8988T (cell line): ENCODE measurements at places on chromosomes 4 and X.

GRCh38 chr4:166662266-166662843, 571.9 kb downstream of the SPOCK3 start:
- DNase-seq = no peak

GRCh38 chrX:108439961-108440696, 491 bp downstream of the COL4A5 start:
- DNase-seq = no peak

DNA sequence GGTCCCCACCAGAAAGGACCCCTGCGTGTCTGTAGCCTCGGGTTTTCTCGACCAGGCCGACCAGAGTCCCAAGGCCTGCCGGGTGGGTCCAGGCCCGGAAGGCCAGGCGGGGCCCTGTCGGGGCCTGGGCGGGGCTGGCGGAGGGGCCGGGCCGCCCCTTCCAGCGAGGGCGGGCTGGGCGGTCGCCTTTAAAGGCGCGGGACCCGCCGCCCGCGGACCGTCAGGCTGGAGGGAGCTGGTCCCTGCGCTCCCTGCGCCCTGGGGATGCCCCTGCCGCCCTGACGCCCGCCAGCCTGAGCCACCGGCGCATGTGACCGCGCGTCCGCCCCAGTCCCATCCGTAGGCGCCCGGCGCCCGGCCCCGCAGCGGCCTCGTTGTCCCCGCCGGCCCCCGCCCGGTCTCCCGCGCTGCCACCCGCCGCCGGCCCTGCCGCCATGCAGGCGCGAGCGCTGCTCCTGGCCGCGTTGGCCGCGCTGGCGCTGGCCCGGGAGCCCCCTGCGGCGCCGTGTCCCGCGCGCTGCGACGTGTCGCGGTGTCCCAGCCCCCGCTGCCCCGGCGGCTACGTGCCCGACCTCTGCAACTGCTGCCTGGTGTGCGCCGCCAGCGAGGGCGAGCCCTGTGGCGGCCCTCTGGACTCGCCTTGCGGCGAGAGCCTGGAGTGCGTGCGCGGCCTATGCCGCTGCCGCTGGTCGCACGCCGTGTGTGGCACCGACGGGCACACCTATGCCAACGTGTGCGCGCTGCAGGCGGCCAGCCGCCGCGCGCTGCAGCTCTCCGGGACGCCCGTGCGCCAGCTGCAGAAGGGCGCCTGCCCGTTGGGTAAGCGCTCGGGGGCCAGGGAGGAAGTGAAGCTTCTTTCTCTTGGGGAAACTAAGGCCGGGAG, at the start of gene HTRA3:
TSS of gene HTRA3 (plus strand) at position 220 of the 883 bp plus-strand sequence. CDS start at position 435, 215 bp downstream.
- DNase-seq = peak; percentile 88

- no peak for DNase-seq
These were observed 137.8 kb upstream of the IL1RAPL2 start for GRCh38 chrX:104428231-104428630.

DNA sequence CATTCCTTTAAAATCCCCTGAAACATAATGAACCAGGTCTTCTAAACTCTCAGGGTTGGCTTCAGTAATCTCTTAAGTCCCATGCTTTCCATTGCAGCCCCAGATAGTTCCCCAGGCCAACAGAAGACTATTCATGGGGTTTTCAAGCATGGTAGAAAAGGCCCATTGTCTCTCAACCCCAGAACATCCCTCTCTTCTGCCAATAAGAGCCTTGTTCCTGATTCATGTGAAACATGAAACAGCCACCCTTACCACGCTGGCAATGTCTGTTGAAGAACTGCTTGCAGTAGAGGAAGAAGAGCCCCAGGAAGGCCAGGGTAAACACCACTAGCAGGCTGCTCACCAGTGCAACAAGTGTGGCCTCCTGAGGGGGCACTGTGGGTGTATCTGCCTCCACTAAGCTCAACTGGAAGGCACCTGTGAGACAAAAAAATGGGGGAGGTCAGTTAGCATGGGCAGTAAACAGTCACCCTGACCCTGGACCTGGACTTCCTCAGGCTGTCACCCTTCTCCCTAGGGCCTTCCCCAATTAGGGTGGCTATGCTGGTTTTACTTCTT, 36.4 kb downstream of the EDA2R start:
- no peak for DNase-seq

GRCh38 chr4:77092975-77093374, 17.2 kb upstream of the CCNI start:
- no peak for DNase-seq

DNA sequence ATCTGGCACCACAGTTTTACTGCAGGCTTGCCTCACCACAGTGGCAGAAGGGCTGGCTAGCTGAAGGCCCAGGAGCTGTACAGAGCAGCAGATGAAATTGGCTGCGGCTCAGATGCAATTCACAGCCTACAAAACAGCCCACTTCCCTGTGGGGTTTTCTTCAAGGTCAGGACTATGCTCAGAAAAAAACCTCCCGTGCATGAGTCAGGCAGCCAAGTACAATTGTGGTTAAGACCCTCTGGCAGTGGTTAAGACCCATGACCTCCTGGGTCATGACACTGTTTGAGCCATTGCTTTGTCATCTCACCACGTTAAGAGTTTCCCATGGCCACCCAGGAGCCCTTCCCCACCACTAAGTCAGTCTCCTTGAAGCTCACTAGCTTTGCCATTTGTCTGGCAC, 276.3 kb downstream of the HNRNPD start:
- no peak for DNase-seq

DNA sequence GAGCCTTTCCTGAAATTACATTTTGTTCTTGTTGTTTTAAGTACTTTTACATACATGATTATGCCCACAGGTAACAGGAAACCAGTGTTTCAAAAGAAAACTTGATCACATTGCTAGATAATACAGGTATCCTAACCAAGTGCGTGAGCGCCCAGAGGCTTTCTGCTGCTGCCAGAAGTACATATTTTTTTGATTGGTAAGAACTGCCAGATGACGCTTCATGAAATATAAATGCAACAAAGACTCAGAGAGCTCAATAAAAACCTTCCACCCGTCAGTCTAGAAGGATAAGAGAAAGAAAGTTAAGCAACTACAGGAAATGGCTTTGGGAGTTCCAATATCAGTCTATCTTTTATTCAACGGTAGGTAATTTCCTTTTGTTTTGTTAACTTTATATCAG, at the start of gene EPGN:
TSS of gene EPGN (plus strand) at position 256 of the 400 bp plus-strand sequence. CDS start at position 320, 64 bp downstream.
- no peak for DNase-seq

DNA sequence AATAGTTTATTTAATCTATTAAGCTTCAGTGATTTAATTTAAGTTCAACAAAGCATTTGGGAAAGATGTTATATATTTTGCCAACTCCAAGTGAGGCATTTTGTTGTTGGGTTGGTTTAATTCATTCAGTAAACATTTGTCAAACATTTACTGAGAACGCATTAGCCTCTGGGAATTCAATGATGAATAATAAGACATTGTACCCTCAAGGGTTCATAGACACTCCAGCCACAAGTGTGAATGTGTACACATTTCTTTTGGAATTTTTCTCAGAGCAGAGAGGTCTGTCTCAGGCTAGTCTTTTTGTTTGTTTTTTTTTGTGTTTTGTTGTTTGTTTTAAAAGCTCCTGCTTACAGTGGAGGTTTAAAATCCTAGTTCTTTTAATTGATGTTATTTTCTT, 203.9 kb downstream of the SOWAHB start:
- DNase-seq = no peak

DNA sequence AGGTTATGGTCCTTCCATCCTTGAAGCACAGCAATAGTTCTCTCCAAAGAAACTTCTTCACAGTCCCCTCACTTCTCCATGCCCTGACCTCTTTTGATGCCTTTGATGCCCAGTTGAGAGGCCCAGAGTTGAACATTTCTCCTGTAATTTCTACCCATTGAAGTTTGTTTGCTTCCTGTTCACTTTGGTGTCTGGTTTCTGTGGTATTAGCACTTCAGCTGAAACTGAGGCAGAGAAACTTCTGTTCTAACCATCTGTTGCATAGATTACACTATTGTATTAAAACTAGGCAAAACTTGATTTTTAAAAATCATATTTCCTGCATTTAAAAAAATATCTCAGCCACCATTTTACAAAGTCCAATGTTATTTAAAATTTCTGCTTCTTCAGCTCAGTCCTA, 89.8 kb upstream of the ADGRG2 start:
- no peak for DNase-seq

GRCh38 chr4:125316401-125316790, 1.6 kb downstream of the FAT4 start:
- no peak for DNase-seq

DNA sequence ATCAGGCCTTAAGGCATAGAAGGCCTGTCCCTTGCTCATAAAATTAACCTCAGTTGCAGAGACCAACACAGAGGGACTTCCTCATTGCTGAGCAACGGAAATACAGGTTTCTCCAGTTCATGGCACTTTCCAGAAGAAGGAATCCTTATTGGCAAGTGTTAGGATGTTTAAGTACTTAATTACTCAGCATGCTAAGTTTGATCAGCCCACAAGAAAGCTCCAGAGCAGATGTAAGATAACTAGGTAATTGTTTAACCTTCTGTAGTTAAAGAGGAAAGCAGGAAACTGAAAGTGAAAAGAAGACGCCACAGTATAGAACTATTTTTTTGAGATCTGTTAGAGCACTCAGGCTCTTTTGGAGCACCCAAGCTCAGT, 33.5 kb downstream of the SMS start:
- no peak for DNase-seq

DNA sequence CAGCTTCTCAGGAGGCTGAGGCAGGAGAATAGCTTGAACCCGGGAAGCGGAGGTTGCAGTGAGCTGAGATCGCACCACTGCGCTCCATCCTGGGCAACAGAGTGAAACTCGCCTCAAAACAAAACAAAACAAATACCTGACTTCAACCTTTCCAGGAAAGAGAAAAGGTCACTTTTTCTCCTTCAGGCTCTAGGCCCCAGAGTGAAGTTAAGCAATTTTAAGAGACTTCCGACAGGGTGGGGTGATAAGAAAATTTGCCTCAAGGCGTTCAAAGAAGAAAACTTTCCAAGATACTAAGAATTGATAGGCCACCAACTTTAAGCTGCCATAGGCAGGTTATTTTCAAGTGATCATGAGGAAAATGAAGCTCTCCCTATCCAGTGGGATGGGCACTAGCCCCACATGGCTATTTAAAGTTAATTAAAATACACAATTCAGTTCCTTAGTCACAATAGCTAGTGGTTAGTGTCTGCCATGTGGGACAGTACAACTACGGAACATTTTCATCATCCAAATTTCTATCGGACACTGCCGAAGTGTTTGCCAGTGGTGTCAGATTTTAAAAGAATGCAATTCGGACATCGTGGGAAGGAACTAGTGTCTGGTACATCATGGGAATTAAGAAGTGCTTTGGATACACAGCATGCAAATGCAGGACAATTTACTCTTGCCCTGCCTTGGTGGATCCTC, 33.0 kb downstream of the SMS start:
- no peak for DNase-seq

- no peak for DNase-seq
These were observed 16.8 kb downstream of the POLR2B start for GRCh38 chr4:56995525-56995924.

- DNase-seq = no peak
These were observed 15.5 kb downstream of the SPRY1 start for GRCh38 chr4:123412091-123412505.

GRCh38 chr4:45701621-45702020, 422.2 kb downstream of the GABRG1 start:
- DNase-seq = no peak

GRCh38 chr4:10011277-10011676, 10.0 kb downstream of the SLC2A9 start:
- no peak for DNase-seq

DNA sequence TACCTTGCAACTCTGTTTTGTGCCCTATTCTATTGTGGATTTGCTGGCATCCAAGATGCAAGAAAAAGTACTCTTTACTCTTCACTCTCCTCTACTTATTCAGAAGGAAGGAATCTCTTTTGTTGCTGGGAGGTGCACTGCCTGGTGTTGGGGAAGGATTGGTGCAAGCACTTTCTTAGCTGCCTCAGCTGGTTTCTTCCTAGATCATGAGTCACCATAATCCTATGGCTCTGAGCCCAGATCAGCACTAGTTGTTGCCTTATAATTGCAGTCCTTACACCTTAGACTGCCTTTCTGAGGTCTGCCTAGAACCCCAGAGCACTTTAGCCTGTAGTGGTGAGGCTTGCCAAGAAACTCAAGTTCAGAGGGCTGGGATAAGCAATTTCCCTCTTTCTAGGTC, 37.0 kb upstream of the CT83 start:
- no peak for DNase-seq

DNA sequence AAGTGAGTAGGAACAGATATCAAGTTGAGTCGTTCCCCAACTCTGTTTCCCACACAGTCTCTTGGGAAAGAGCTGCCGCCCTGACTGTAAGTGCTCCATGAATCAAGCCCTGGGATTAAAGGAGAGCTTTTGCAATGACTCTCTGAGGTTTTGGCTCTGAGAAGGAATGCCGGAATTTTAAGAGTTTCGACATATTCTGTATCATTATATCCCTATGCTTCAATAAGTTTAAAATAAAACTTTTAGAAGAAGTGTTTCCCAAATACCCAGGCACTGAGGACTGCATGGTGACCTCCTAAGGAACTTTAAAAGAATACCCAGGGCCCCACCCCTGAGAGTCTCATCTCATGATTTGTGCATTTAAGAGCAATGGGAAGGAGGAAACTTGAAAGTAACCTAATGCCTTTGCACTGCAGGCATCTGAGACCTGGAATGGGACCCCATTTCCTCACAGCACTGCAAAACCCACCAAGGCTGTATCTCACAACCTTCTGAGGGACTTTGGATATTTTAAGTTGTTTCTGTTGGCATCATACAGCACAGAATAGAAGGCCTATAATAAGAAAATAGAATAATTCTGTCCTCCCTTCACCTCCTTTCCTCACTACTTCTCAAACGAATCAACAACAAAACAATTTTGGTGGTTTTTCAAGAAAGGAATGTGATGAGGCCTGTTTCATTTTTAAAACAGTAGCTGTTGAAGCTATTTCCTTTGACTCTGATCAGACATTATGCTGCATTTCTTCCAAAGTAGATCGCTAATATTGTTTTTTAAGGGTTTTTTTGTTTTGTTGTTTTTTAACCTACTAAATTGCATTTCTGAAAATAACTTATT, 121.2 kb downstream of the GASK1B start:
- DNase-seq = no peak

GRCh38 chr4:120922381-120923206, at the start of gene PRDM5:
PRDM5 (minus strand) TSS chr4:120922726; CDS start chr4:120922608, 118 bp downstream.
- peak; percentile 44 for DNase-seq

DNA sequence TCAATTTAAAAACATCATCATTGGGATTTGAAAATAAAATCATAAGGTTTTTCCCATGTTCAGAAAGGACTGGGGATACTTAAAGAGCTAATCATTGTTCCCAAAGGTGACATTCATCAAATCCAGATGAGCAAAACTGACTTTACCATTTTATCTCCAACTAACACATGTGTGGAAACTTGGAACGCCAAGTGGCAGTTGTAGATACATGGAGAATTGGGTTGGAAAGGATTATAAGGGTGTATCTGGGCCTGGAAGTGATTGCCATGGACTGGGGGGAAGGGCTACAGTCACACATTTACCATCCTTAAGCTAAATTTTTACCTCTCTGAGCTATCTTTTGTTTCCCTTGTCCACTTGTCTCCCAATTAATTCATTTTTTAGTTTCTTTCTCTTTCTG, 203.4 kb downstream of the SLC39A8 start:
- no peak for DNase-seq

- DNase-seq = no peak
These were observed 73.7 kb downstream of the LEF1 start for GRCh38 chr4:108094923-108095482.
